ENCODE measurements at places on chromosomes 1 and 21.
A peak's percentile ranks its signal among the peaks of the same experiment; 100 is the strongest.

DNA sequence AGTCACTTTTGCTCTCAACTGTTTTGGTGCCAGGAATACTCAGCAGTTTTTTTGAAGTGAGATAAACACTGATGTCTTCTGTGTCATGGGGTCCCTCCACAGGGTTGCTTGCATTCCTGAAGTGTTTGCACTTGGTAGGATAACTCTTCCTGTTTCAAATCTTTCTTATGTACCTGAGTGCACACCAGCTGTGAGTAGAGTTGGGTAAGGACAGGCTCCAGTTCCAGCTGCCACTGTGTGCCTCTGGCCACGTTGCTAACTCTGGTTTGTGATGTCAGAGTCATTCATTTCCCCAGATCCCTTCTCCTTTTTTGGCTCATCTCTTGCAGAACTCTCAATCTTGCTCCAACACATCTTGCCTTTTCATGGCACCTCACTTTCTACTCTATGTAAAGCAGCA is 356.3 kb upstream of the B3GALT2 start:
- no peak for DNase-seq

- DNase-seq: peak; percentile 81
Observed at GRCh38 chr1:247357052-247357780, 25.5 kb upstream of the ZNF496 start.

- DNase-seq: peak; percentile 22
Observed at GRCh38 chr1:1069056-1069710, 4.9 kb downstream of the RNF223 start.

DNA sequence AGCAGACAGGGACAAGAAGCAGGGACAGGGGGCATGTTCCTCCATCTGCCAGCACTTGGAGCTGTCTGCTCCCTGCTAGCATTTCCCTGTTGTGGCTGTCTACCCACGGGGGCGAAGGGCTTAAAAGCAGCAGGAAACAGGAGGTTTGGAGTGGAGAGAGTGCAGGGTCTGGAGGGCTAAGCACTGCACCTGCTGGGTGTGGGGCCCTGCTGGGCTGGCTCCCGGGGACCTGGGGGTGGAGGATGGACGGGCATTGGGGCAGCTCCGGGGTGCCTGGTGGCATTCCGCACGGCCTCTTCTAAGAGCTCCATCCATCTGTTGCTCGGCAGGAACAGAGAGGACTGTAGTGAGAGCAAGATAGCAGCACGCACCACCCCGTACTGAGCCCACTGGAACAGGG is 21.2 kb downstream of the LRRC71 start:
- DNase-seq: no peak

GRCh38 chr21:40623528-40623927 is 223.4 kb downstream of the DSCAM start:
- no peak for DNase-seq

GRCh38 chr1:7491818-7492173 is 279.3 kb upstream of the VAMP3 start:
- DNase-seq: no peak

GRCh38 chr1:166307261-166308188 is 140.7 kb upstream of the FAM78B start:
- DNase-seq: no peak

- DNase-seq: no peak
Observed at GRCh38 chr1:24562625-24563024, 6.7 kb downstream of the NCMAP start.

DNA sequence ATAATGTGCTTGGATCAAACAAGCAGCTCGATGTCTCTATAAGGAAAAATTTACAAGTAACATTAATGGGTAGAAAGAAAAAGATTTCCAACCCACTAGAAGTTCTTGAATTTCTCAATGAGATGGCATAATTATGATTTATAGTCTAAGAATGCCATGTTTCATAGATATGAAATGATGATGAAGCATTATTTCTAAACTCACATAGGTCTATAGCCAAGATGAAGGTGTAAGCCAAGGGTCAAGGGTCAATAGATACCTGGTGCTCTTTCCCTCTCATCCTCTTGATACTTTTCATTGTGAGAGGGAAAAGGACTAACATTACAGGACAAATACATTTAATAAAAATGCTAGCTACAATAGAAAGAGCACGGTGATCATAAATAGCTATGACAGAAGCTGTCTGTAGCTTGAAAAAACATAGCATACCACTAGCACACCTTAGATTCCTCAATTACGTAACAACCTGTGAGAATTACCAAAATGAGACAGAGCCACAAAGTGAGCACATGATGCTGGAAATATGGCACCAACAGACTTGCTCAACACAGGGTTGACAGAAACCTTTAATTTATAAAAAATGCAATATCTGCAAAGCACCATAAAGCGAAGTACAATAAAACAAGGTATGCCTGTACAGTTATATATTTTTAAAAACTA is 26.3 kb upstream of the F13B start:
- DNase-seq: no peak

DNA sequence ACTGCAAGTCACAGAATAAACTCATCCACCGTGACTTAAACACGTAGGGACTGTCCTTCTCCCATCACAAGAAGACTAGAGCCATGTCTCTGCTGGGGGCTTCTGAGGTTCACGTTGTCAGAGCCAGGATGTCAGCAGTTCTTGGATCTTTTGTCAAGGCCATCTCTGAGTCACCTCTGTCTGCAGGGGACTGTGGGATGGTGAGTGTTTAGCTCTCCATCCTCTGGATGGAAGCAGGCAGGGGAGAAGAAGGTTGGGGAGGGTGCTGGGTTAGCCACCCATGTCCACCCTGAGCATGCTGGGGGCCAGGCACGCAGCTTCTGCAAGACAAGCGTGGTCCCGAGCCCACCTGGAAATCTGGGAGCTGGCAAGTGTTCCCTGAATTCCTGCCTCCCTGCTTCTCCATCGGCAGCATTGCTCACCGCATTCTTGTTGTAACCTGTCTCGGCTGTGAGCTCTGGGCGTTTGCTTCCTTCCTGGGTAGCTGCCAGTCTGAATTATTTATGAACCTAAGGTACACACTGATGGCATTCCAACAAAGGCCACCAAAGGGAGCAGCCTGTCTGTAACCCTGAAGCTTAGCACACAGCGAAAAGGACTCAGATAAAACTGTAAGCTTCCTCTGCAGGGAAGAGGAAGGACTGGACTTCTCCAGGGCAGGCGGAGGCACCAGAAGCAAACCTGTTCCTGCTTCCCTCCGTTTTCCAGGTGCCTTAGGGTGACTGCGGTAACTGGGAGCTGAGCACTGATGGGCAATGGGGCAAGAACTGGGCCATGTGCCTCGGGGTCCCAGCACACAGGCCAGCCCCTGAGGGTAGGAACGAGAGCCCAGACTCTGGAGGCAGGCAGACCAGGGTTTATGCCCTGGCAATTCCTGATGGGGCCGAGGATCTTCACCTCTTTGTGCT is 88.6 kb downstream of the RIPK4 start:
- DNase-seq: no peak
